NCI-H446 treated with DMSO at 0.1 percent for 48 hours (cell line): ENCODE measurements at places on chromosomes 1 and 21.
A peak's percentile ranks its signal among the peaks of the same experiment; 100 is the strongest.

DNA sequence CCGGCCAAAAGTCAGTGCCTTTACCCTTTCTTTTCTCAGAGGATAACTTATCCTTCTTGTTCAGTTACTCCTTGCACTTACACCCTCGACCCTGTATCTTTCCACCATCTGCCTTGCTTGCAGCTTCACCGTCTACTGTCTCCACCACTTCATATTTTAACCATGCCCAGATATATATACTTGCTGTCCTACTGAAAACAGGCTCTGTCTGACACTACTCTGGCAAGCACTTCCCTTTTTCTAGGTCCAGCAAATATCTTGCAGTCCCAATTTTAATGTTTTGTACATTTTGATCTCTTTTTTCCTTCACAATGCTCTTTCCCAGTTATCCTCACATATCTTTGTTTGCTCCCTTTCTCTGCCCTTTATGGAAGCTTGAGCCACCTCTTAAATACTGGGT, 308.6 kb downstream of the TPR start:
- DNase-seq = no peak

GRCh38 chr1:199736646-199737045, 290.9 kb upstream of the NR5A2 start:
- DNase-seq = no peak

- no peak for DNase-seq
Observed at GRCh38 chr21:40438616-40439015, 408.3 kb downstream of the DSCAM start.

- DNase-seq = no peak
Observed at GRCh38 chr1:211634931-211635330, 40.5 kb downstream of the NEK2 start.

DNA sequence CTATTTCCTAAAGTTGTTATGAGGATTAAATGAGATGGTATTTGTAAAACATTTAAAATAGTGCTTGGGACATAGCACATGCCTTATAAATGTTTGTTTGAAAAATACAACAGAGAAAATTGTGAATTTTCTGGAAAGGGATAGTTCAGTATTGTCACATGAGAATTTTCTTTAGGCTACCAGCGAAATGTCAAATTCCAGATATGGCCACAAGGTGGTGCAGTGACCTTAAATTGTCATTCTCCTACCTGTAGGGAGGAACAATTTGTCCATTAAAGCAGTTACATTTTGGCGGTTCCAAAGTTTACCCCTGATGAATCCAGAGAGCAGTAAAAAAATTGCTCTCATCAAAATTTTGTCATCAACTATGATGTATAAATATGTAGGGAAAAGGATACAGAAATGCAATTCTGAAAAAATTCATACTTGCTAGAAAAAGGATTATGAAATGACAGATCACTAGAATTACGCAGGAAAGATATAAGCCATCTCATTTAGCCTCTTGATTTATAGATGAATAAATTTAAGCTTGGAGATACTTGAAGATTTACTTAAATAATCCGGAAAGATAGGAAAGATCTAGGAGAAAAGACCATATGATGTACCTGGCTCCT, 50.2 kb upstream of the TSHB start:
- peak; percentile 9 for DNase-seq

DNA sequence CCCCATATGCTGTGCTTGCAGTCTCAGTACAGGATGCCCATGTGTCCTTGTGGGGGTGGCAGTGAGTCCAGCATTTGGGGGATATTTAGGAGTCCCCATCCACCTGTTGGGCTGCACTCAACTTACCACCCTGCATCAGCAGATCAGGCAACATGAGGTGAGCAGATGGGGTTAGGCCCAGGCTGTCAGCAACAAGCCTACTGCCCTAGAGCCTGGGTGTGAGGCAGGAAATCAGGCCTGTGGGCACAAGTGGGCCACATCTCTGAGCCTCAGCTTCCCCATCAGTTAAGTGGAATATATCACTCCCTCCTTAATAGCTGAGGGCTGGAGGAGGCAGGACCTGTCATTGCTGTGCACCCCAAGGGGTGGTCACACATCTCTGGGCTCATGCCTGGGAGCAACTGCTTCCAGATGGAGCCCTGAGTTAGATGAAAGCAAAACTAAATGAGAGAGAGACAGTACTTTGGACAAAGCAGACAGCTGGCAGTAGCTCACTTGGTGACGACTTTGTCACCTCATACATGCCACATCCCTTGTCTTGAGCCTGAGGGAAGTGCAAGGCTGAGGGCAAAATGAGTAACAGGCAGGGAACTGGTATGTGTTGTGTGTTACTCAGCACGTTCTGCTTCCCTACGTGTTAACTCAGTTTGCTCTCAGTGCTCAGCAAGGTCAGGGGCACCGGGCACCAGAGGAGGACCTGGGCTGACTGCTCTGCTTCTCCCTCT, 48.4 kb downstream of the TRIM11 start:
- DNase-seq = no peak

DNA sequence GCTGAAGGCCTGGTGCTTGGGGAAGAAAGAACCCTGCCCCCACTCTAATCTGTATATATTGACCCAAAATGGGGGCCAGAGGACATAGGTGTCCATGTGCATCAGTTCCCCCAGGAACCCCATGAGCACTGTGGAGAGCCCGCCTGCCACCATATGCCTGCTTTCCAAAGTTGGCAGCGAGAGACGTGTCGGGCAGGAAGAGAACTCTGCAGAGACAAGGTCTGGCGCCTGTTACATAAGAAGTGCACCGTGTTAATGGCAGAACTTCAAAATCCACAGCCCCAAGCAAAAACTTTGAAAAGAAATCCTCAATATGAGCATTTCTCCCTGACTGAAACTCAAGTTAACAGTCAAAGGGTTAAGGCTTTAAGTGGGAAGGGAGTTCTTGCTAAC, 8.0 kb downstream of the CTNNBIP1 start:
- peak; percentile 24 for DNase-seq

DNA sequence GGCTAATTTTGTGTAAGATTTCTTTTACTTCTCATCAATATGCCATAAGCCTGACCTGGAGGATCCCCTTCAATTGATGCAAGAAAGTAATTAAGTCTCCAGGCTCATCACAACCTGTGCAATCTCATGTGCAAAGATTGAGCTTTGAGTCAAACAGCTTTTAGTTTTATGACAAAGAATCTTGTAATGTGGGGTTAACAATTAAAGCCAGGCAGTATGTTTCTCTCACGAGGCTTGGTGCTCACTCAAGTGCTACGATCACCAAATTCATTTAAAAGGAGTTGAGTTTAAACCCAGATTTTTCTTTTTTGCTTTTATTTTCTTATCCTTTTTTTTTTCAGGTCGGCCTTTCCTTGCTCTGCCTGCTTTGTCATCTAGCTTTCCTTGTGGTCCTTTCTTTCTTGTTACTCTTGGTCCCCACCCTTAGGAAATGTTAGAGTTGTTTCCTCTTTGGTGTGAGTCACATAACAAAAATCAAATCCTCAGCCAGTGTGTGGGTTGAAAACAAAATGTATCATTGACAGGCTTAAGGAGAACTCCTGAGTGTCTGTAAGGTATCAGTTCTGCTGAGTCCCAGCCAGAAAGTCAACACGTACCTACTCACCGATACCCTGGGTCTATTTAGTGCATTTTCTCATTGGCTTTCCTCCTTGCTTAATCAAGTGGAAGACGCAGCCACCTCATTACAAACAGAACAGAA, 1037.2 kb downstream of the ADGRL2 start:
- DNase-seq = no peak

GRCh38 chr1:94949681-94950661, 23.1 kb upstream of the CNN3 start:
- DNase-seq = no peak

DNA sequence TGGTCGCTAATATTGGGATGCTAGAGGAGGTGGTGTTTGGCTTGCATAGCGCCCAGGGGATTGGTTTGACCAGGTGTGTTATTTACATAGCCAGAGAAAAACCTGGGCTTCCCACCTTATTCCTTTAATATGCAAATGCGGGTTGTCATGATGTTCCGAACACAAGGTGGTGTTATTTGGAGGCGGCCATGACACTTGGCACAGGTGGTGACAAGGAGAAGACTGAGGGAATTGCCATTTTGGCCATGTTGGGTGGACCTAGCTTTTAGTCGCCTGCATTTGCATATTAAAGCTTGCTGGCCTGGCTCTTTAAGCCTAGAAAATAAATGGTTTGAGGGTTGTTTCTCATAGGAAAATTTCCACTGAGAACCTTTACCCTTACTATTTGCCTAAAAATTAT, 490.5 kb downstream of the SIPA1L2 start:
- DNase-seq = no peak

DNA sequence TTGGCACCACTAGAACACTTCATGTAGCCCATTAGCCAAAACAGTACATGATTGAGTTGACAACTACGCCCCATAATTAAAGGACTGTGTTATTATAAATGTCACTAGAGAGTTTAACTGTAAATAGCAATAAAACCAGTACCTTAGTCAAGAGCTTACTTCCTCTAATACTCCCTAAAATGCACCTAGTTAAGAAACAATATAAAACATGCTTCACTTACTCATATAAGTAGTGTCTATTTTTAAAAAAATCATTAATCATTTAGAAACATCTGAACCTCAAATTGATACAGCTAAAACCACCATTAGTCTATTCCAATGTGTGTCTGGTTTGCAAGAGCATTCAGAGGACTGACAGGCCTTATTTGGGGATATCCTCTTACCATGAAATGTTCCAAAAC, 25.3 kb downstream of the PTP4A2 start:
- DNase-seq = no peak

GRCh38 chr1:77994117-77994705, 10.5 kb upstream of the DNAJB4 start:
- no peak for DNase-seq

- DNase-seq = no peak
Observed at GRCh38 chr1:247079141-247079874, 697 bp upstream of the ZNF670 start.

DNA sequence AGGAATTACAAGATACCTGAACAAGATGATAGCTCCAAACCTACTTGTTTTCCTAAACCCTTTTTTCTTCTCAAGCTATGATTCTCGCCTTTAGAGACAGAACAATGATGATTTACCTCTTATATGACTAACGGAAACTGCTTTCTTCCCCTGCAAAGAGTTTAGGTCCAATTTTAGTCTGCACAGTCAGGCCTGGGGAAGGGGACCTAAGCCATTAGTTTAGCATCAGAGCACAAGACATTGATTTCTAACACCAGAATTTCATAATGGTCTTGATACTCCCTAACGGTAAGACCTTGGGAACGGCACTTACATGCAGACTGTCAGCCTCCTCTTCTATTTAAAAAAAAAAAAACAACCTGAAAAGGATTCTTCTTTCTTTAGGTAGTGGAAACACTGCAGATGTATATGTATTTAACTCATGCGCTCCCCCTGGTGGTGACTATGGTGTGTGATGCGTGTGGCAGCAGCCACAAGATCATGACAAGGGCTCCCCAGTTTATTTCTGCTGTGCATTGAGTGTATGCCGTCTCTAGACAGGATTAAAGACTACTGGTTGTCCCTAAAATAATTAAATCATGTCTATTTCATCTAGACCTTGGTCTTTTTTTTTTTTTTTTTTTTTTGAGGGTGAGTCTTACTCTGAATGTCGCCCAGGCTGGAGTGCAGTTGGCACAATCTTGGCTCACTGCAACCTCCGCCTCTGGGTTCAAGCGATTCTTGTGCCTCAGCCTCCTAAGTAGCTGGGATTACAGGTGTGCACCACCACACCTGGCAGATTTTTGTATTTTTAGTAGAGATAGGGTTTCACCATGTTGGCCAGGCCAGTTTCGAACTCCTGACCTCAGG, 37.3 kb upstream of the TMEM222 start:
- DNase-seq = peak; percentile 49

DNA sequence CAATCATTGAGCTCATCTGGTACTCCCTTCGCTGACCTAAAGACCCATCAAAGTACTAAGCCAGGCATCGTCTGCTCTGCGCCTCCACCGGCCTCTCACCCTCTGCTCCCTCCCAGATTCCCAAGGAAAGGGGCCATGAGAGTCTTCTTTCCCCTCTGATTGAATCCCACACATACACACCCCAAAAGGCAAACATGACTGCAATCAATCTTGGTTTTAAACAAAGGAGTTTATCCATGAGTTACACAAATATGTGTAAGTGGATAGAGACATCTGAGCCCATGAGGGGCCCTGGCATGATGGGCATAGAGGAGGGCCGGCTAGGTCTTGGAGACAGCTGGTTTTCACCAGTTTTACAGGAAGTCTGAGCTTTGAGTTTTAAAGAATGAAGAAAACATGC, 50.9 kb downstream of the CAPN2 start:
- DNase-seq = no peak

DNA sequence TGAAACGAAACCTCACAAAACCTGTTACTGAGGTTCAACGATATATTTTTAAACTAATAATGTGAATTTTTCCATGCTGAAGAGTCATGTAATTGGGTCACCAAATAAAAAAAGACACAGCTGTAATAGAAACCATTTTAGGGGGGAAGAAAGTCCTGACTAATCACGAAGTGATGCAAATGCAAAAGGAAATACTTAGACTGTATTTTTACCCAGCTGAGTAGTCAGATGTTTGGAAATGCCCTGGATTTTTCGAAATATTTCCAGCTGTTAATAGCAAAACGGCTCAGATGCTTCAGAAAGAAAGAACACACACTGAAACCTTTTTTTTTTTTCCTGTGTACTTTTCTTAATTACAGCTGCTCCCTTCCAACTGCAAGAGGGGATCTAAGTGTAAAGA, 210.3 kb downstream of the SETD4 start:
- no peak for DNase-seq

- DNase-seq = no peak
Observed at GRCh38 chr1:47843059-47843458, 154.1 kb downstream of the TRABD2B start.

DNA sequence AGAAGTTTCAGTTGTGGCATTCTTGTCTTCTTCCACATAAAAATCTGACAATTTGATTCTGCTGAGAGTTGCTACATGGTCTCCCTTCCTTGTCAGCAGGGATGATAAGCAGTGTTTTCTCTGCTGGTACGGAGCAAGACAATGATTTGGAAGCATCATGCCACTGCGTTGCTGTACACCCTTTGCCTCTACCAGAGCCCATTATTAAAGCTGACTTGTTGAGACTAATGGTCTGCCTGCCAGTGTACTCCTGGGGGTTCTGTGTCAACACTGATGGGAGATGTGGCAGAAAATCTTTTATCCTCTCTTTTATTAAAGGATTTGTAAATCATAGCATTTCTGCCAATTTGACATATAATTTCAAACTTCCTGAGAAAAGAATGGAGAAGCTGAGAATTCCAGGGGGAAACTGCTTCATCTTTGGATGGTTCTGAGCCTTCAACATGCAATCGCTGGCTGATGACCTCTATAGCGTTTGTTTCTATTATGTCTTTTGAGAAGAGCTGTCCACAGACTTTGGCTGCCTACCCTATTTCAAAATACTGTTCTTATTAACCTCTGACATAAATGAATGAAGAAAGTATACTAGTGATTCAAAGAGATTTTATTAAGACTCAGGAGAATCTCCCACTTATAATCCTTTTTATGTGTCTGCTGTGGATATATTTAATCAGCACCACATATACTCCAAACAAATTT, 47.9 kb upstream of the DYNLT5 start:
- DNase-seq = no peak

- DNase-seq = no peak
Observed at GRCh38 chr1:173113015-173113741, 62.4 kb upstream of the TNFSF18 start.

DNA sequence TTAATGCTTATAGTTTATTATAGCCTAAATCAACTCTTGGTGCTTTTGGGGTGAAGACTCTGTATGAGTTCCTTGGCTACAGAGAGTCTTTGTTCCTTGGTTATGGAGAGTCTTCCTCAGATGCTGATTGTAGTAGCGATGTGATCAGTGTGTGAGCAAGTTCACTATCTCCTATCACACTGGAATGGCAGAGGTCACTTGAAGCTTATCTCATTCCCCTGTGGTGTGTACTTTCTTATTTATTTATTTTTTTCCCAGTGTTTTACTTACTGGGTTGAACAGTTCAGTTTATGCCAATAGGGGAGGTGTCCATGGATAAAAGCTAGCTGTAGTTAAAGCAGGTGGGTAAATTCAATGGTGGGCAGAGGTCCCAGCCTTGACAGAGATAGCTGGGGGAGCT, 20.1 kb upstream of the MAB21L3 start:
- DNase-seq = no peak
